SJSA1 (cell line): ENCODE measurements at places on chromosomes 1 and 21. TPM values are rescaled to one million over a fixed set of nuclear protein-coding genes. Genes with fewer than 3 reads are reported as not detected.

DNA sequence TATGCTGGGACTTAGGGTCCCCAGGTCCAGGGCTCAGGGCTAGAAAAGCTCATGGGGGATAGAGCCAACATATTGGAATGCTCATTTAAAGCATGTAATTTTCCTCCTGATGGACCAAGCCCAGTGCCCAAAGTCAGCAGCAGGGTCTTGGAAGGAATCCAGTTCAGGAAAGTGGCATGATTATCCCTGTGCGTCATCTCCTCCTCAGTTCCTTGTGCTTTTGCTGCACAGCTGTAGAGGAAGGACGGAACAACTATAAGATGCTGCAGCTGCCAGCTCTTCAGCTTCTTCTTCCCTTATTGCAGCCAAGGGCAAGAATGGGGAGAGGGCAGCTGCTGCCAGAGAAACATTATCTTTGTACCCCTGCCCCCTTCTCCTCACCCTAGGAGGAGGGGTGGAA lies 58.4 kb downstream of the OVGP1 start:
- no peak for DNase-seq

GRCh38 chr1:77348549-77348948 lies 66.7 kb downstream of the AK5 start:
- no peak for DNase-seq

DNA sequence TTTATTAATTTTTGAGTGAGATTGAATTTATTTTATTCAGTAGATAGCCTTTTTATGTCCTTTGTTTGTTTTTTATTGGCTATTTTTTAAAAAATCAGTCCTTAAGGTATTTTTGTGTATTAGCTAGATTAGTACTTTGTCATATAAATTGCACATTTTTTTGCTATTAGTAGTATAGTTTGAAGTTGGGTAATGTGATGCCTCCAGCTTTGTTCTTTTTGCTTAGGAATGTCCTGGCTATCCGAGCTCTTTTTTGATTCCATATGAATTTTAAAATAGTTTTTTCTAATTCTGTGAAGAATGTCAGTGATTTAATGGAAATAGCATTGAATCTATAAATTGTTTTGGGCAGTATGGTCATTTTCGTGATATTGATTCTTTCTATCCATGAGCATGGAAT lies 80.4 kb downstream of the MAN1A2 start:
- DNase-seq = no peak

DNA sequence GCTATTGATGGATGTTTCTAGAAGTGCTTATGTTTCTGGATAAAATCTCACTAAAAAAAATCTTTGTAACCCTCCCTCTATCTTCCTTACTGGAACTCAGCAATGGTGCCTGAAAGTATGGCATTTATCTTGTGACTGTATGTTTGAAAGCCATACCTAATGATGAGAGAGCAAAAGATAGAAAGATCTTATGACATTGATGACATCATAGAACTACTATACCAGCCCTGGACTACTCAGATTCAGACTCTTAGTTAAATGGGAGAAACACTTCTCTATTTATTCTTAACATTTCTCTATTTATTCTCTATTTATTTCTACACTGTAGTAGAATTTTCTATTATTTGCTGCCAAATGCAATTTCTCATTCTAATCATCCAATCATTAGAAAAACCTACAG lies 32.7 kb upstream of the SYCP1 start:
- no peak for DNase-seq

GRCh38 chr1:49048188-49048587 lies 271.5 kb upstream of the BEND5 start:
- no peak for DNase-seq

- no peak for DNase-seq
Observed at GRCh38 chr1:200240656-200241055, 169.2 kb downstream of the ZNF281 start.

COL6A1 gene
- 108 and 149 TPM in 2 replicates for total RNA-seq

KIAA1614 gene
- 5.9 and 14.2 TPM in 2 replicates for total RNA-seq

AUNIP gene
- 5.9 and 9.5 TPM in 2 replicates for total RNA-seq
